ENCODE measurements at places on chromosomes 1 and 21. TPM values are rescaled to one million over a fixed set of nuclear protein-coding genes. Genes with fewer than 3 reads are reported as not detected.

Gene CSF3R
- total RNA-seq, result not detected

Gene ZBTB8B
- total RNA-seq, result under 0.01 TPM

Gene UMODL1
- under 0.01 TPM for total RNA-seq

Gene CD5L
- not detected for total RNA-seq

Gene ZSCAN20
- 9.8 TPM for total RNA-seq

Gene PDE4B
- total RNA-seq, result 52.1 TPM

Gene RPS6KC1
- total RNA-seq, result 42.2 TPM

Gene GNAT2
- total RNA-seq, result 0.22 TPM

Gene ZNF644
- 71.1 TPM for total RNA-seq

Gene OR10Z1
- not detected for total RNA-seq
